ENCODE measurements at places on chromosomes 1 and 21.

- no peak for DNase-seq
Measured at GRCh38 chr1:169287280-169287679, 80.3 kb downstream of the NME7 start.

GRCh38 chr1:207871117-207871649 is 39.7 kb downstream of the CD34 start:
- DNase-seq: no peak

DNA sequence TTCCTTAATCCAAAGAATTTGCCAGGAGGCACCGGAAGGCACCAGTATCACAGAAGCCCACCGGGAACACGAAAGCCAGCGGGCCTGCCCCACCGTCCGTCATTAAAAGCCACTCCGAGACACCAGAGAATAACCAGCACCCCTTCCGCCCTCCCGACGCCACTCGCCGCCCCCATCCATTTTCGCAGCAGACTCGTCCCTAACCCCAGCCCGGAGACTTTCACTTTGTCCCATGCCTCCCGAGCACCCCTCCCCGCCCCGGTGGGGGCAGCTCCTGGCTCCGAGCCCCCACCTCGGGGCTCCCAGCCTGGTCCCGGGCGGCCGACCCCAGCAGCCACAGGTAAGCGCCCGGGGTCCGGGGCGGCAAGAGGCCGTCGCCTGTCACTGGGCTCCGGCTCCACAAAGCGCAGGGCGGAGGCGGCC is 105.4 kb downstream of the SLC45A1 start:
- DNase-seq: no peak

DNA sequence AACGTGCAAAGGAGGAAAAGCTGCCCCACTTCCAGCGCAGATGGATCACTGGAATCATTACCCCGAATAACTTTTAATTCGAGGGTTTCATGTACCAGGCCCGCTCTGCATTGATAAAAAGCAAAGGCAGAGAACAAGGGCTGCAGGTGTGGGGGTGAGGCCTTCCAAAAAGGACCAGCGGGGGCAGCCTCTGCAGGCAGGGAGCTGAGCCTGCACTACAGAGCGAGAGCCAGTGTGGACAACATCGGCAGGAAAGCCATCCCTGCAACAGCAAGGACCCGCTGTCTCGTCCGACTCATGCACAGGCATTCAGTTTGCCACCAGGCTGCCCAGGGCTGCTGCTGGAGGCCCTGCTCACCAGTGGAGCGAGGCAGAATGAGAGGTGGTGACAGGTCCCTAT is 27.1 kb upstream of the AJAP1 start:
- DNase-seq: no peak

DNA sequence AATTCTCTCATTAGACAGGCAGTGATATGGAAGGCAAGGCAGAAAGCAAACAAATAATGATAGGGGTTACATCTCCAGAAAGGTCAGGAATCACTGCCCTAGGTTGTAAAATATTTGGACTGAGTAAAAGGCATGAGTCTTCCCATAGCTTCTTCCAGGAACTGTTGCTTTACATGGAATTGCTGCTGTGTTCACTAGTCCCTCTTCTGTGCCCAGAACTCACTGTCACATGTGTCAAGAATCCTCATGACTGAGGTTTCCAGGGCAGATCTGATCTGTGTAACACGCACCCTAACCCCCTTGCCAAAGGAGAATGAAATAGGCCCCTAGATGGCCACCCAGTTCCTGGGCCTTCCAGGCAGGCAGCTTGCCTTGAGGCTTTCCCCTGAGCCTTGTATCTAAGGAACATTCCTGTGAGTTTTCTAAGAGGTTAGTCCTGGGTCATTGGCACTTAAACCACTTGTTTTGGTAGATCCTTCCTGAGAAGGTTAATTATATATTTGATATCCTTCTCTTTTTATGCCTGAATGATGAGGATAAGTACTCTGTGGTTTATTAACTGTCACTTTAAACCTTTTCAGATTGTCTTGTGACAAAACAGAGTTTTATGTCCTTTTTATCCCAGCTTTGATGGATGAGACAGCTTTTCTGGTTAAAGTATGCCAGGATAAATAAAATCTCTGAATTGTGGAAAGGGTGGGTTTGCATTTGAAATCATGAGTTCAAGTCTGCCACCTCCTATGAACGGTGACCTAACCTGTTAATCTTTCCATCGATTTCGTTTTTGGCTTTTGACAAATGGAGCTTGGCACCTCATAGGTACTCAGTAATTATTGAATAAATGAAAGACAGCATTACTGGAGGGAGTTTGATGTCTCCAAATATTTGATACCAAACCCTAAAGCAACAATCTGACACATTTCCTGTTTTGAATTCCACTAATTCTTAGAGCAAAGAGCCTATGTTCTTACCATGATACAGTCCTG is 163.3 kb downstream of the DHRS3 start:
- no peak for DNase-seq

DNA sequence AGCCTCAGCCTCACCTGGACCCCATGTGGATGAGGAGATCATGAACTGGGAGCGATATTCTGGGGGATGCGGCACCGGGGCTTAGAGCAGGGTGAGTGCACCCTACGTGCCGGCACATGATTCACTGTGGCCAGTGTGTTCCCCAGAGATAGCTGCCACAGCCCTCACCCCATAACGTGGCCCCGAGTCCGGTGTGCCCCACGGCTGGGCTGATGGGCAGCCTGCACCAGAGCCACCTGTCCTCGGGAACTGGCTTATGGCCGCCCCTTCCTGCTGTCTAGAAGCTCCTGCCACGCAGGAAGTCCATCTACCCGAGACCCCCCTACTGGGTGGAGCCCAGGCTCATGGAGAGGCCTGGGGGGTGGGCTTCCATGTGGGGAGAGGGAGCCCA is 39.1 kb upstream of the SLC19A1 start:
- DNase-seq: no peak

- DNase-seq: no peak
Measured at GRCh38 chr1:204212715-204213114, 1.1 kb downstream of the GOLT1A start.

- DNase-seq: no peak
Measured at GRCh38 chr1:184222652-184223052, 164.2 kb upstream of the C1orf21 start.

GRCh38 chr1:2871246-2871815 is 69.8 kb upstream of the TTC34 start:
- DNase-seq: no peak

DNA sequence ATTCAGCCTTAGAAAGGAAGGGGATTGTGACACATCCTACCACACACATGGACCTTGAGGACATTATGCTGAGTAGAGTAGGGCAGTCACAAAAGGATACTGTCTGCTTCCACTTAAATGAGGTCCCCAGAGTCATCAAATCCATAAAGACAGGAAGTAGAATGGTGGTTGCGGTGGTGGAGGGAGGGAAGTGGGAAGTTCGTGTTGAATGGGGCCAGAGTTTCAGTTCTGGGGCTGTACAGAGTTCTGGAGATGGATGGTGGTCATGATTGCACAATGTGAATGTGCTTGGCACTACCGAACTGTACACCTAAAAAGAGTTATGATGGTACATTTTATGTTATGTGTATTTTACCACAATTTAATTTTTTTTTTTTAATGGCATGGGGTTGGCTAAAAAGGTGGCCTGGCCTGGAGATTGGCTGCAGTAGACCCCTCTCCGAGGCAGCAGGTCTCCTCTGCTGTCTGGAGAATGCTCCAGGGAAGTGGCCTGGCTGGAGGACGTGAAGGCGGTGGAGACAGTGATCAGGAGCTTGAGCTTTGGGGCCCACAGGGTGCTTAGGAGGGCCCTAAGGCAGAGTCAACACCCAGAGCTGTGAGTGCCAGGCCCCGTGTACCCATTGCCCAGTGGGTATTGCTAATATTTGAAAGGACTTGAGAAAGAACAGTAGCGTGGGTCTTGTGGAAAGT is 30.4 kb downstream of the IFNGR2 start:
- no peak for DNase-seq

GRCh38 chr1:234277161-234277868 is 95.9 kb upstream of the COA6 start:
- no peak for DNase-seq

DNA sequence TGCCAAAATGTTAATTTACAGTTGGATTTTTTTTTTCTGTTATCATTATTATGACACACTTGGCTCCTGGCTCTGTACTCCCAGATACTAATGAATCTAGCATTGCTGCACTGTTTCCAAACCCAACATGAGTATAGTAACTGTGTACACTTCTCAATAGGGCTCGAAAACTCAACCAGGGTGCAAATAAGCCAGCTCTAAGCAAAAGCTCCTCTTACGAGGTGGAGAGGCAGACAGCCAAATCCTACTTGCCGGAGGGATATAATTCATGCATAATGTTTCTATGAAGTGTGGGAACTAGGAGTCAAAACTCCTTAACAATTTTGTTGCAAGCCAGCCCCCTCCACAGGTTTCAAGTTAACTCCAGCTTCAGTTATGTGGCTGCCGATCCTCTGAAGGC is 510.4 kb upstream of the ZP4 start:
- DNase-seq: no peak

DNA sequence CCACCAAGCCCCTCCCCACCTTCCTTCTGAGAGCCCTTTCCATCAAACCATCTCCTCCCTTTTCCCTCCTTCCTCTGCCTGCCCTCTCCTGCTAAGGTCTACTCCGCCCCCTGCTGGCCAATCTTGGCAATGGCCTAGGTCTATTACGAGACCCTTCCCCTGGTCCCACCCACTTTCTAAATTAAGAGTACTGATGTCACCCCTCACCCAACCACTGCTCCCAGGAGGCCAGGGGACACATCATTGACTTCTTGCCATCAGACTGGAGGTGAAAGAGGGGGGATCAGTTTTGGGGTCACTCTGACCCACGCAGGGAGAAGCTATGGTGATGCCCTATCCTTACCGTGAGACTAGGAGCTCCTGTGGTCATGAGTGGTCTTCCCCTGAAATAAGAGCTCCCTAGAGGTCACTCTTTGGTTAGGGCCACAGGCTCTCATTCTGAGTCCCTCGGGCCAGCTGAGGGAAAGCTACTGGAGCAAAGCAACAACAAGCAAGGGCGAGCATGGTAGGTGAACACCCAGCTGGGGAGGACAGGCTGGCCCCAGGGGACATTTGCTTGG is 34.6 kb upstream of the S100A7 start:
- DNase-seq: peak; percentile 75

DNA sequence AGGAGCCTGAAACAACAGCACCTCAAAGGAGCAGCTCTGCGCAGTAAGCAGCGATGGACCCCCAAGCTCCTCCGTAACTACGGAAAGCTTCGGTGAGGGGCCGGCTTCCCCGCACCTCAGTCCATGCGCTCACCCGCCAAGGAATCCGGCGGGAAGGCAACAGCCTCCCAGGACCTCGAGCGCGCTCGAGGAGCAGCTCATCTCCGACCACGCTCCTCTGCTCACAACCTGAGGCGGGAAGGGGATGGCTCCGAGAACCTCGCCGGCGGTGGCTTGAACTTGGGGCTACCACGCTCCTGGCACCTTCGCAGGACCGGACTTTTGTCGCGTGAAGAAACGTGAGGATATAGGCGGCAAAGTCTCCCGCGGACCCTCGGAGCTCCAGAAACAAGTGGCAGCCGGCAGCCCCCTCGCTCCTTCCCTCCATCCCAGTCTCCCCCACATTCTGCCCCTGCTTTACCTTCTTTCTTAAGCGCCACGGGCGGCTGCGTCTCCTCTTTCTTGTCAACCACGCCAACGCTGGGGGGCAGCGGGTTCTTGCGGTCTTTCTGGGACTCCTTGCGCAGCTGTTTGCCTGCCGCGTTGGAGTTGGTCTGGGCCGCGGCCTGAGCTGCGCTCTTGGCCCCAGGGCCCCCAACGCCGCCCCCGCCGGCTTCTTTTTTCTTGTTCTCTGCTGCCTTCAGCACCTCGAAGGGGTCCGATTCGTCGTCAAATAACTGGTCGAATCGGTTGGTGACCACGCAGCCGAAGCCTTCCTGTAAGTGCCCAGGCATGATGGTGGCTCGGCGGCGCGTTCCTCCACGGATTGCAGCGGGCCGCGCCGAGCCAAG is 459 bp downstream of the SERBP1 start:
- DNase-seq: no peak

GRCh38 chr1:86207323-86207722 is 50.8 kb upstream of the COL24A1 start:
- DNase-seq: peak; percentile 59

DNA sequence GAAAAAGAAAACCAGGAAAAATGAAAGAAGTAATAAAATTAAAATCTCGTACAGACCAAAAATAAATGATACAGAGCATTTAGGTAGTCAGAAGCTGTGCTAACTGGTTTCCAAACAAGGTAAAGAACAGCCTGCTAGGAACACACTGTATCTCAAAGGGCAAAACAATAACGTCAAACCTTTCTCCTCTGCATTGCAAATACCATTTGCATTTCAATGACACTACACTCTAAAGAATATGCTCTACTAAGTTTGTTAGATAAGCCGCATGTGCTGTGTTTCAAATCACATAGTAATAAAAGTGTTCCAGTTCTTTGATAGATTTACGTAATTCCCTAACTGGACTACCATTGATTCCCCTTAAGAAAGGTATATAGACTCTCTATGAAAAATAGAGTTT is 648.8 kb downstream of the PLA2G4A start:
- DNase-seq: no peak

GRCh38 chr1:43545695-43546387 is 15.2 kb downstream of the PTPRF start:
- DNase-seq: peak; percentile 40

GRCh38 chr1:53552981-53553733 is 94.0 kb downstream of the DMRTB1 start:
- DNase-seq: no peak

DNA sequence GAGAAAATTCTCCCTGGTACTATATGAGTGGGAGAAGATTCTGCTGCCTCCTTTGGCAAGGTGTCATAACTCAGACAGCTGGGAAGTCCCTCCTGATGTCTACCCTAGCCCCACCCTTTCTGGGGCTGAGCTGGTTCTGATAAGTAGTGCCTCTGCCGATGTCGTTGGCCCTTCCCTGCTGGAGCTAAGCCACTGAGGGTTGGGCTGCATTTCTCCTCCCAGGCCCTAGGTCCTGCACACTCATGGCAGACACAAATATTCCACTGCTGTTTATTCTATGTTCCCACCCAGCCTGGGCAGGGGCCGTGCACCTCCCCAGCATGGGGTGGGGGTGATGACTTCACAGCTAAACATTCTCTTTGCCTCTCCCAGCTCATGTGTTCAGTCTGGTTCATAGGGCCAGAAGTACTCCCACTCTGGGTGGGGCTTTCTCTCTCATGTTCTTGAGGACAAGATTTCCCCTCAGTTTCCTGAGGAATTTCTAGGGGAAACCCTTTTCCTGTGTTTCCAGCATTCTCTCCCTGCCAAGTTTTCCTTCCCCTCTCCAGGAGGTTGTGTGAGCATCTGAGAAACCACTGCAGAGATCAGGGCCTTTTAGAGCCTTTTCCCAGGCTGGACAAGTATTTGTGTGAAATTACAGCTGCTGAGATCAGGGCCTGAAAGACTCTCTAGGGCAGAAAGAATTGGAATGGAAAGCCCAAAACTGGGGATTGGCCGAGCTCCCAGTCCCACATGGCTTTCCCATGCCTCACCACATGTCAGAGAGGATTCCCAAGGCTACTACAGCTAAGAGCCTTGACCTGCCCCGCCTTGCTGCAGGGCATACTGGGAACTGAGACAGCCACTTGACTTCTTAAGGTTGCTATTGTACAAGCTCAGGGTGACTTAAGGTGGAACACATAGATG is 66.2 kb downstream of the ATP2B4 start:
- no peak for DNase-seq
